ENCODE measurements at places on chromosomes 5 and 9. TPM values are rescaled to one million over a fixed set of nuclear protein-coding genes. Genes with fewer than 3 reads are reported as not detected.

IGFBPL1 gene
- total RNA-seq = 1.3 TPM

SOHLH1 gene
- not detected for total RNA-seq

COL23A1 gene
- 2.0 TPM for total RNA-seq

TOR4A gene
- total RNA-seq = 12.7 TPM

LRRC70 gene
- total RNA-seq = 3.3 TPM

IER5L gene
- total RNA-seq = 26.9 TPM

PCDHB2 gene
- 4.9 TPM for total RNA-seq

MOB3B gene
- total RNA-seq = 34.4 TPM

FSTL4 gene
- not detected for total RNA-seq

GADD45G gene
- 0.88 TPM for total RNA-seq

NPR3 gene
- 23.1 TPM for total RNA-seq

PDE6A gene
- not detected for total RNA-seq

HTR4 gene
- total RNA-seq = 0.40 TPM

ZNF658 gene
- 12.6 TPM for total RNA-seq

CCL27 gene
- not detected for total RNA-seq

LURAP1L gene
- total RNA-seq = 1.5 TPM

REEP2 gene
- total RNA-seq = 14.1 TPM

LAMC3 gene
- 3.1 TPM for total RNA-seq

HAVCR1 gene
- 0.55 TPM for total RNA-seq

ANXA2R gene
- total RNA-seq = 6.2 TPM

GPRIN1 gene
- not detected for total RNA-seq

NMUR2 gene
- not detected for total RNA-seq

PDE8B gene
- total RNA-seq = 54.4 TPM

C1QTNF2 gene
- total RNA-seq = 3.2 TPM

LCN10 gene
- total RNA-seq = 0.55 TPM

SPRY4 gene
- 10.4 TPM for total RNA-seq

ITGA2 gene
- 2.1 TPM for total RNA-seq

NIPAL4 gene
- 0.43 TPM for total RNA-seq

MFAP3 gene
- total RNA-seq = 39.0 TPM

GM2A gene
- total RNA-seq = 23.6 TPM

FAM221B gene
- not detected for total RNA-seq

PHF24 gene
- 1.5 TPM for total RNA-seq

SVEP1 gene
- total RNA-seq = 62.6 TPM

DDX46 gene
- total RNA-seq = 63.7 TPM

AFF4 gene
- total RNA-seq = 104 TPM

PCDHA7 gene
- total RNA-seq = not detected

LMX1B gene
- not detected for total RNA-seq

RALGPS1 gene
- total RNA-seq = 12.8 TPM

All from uterus (tissue), 4 donors.